ENCODE measurements at places on chromosomes 7 and 10. TPM values are rescaled to one million over a fixed set of nuclear protein-coding genes. Genes with fewer than 3 reads are reported as not detected.

DNA sequence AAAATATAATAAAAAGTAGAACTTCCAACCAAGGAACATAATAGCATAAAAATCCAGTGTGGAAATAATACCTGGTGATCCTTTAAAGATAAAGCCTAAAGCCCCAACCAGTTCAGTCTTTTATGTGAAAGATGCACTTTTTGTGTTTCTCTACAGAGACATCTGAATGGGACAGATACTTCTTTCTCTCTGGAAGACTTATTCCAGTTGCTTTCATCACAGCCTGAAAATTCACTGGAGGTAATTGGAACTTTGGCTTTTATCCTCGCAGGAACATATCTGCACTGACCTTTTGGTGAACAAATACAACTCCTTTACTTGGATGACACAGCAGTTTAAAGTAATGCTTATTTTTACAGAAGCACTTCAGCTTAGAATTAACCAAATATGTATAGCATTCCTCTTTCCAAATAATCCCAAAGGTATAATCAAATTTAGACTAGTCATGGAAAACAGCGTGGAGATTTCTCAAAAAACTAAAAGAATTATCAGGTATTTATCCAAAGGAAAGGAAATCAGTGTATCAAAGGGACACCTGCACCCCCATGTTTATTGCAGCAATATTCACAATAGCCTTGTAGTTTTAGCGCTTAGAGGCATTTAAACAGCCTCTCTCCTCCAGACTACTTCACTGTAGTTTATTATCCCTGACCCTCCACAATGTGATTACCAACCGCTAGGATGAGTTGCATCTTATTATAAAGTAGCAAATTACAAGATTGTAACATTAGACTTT lies 16.8 kb downstream of the HNRNPA2B1 start:
- no peak for DNase-seq

The TAF3 gene
- total RNA-seq: 32.8 TPM

DNA sequence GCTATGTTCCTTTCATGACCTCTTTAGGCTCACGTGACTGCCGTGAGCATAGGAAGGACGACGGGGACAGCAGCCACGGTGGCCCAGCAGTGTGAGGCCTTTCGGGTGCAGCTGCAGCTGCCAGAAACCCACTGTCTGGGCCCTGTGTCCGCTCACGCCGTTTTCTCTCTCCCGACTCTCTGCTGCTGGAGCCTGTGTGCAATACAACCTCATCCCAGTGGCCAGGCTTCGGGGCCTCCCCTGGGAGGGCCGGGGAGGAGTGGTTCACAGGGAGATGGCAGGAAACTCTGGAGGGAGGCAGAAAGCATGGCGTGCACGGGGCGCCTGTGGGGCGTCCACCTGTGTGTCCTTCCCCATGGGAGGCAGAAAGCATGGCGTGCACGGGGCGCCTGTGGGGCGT lies 38.6 kb downstream of the PFKP start:
- DNase-seq: no peak

GRCh38 chr7:119724041-119724792 lies 548.8 kb upstream of the KCND2 start:
- no peak for DNase-seq

Data from testis (tissue), 5 donors.